ENCODE measurements at places on chromosomes 4 and X.
A peak's percentile ranks its signal among the peaks of the same experiment; 100 is the strongest.

- peaks cover 8% of the 10 kb centered on the region for H3K27me3 ChIP-seq
- H3K4me1 ChIP-seq: no peaks in the 10 kb centered on the region
- no peak for DNase-seq
- no peak overlapping the region for H3K27ac ChIP-seq
- no peaks in the 10 kb centered on the region for H3K36me3 ChIP-seq
- H3K4me3 ChIP-seq: no peak overlapping the region
These were observed 247.5 kb downstream of the CRLF2 start for GRCh38 chrX:964831-965416.

GRCh38 chr4:55303760-55304165 lies 42.3 kb upstream of the SRD5A3 start:
- H3K4me1 ChIP-seq: no peaks in the 10 kb centered on the region
- DNase-seq: no peak
- H3K36me3 ChIP-seq: no peaks in the 10 kb centered on the region
- H3K27me3 ChIP-seq: no peaks in the 10 kb centered on the region
- H3K4me3 ChIP-seq: no peak overlapping the region

GRCh38 chrX:153708415-153708814 lies 15.8 kb downstream of the BCAP31 start:
- H3K4me3 ChIP-seq: no peak overlapping the region
- H3K4me1 ChIP-seq: peaks cover 4% of the 10 kb centered on the region
- peaks cover 17% of the 10 kb centered on the region for H3K36me3 ChIP-seq
- no peak overlapping the region for H3K27ac ChIP-seq
- no peaks in the 10 kb centered on the region for H3K27me3 ChIP-seq

DNA sequence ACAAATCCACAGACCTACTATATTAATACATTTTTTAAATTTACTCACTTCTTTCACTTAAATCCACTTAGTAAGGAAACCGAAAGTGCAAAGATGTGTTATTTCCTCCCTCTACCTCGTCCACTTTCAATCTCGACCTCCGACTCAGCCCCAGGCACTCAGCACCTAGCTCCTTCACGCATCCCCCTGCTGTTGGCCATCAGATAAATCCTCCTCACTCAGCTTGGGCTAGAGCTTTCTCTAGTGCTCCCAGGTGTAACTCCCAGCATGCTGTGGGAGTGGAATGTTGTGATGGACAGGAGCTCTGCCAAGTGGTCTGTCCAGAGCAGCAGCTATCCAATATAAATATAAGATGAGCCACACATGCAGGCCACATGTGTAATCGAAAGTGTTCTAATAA lies 26.7 kb upstream of the TEC start:
- H3K36me3 ChIP-seq: no peaks in the 10 kb centered on the region
- no peaks in the 10 kb centered on the region for H3K27me3 ChIP-seq
- H3K4me3 ChIP-seq: no peak overlapping the region
- no peaks in the 10 kb centered on the region for H3K4me1 ChIP-seq
- H3K27ac ChIP-seq: no peak overlapping the region

- H3K27me3 ChIP-seq: no peaks in the 10 kb centered on the region
- no peaks in the 10 kb centered on the region for H3K36me3 ChIP-seq
- DNase-seq: no peak
- no peak overlapping the region for H3K27ac ChIP-seq
- no peak overlapping the region for H3K4me3 ChIP-seq
These were observed 5.0 kb upstream of the NSD2 start for GRCh38 chr4:1866189-1866661.

GRCh38 chrX:154021131-154021611 lies 1.5 kb upstream of the IRAK1 start:
- H3K27me3 ChIP-seq: peaks cover 30% of the 10 kb centered on the region
- no peak overlapping the region for H3K4me3 ChIP-seq
- peaks cover 39% of the 10 kb centered on the region for H3K4me1 ChIP-seq
- H3K27ac ChIP-seq: no peak overlapping the region

- H3K27ac ChIP-seq: no peak overlapping the region
- DNase-seq: no peak
- H3K4me1 ChIP-seq: no peaks in the 10 kb centered on the region
- no peaks in the 10 kb centered on the region for H3K36me3 ChIP-seq
- no peaks in the 10 kb centered on the region for H3K27me3 ChIP-seq
These were observed 88.5 kb downstream of the FRAS1 start for GRCh38 chr4:78145622-78146021.

DNA sequence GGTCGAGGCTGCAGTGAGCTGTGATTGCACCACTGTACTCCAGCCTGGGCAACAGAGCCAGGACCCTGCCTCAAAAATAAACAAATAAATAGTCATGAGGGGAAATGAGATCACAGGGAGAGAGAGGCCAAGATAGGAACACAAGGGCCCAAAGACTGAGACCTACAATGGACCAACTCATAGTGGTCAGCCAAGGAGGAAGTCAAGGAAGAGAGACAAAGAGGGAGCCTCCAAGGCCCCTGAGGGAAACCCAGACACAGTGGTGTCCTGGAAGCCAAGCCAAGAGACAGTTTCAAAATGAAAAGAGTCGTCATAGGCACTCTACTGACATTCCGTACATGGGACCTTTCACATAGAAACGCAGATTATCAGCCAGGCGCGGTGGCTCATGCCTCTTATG lies 153.3 kb downstream of the BCOR start:
- H3K36me3 ChIP-seq: no peaks in the 10 kb centered on the region
- no peak overlapping the region for H3K4me3 ChIP-seq
- no peaks in the 10 kb centered on the region for H3K27me3 ChIP-seq
- H3K27ac ChIP-seq: no peak overlapping the region
- peaks cover 14% of the 10 kb centered on the region for H3K4me1 ChIP-seq
- no peak for DNase-seq

GRCh38 chr4:78747475-78747922 lies 28.7 kb upstream of the BMP2K start:
- no peaks in the 10 kb centered on the region for H3K36me3 ChIP-seq
- no peak for DNase-seq
- H3K27me3 ChIP-seq: no peaks in the 10 kb centered on the region
- no peak overlapping the region for H3K4me3 ChIP-seq
- H3K4me1 ChIP-seq: peaks cover 13% of the 10 kb centered on the region
- no peak overlapping the region for H3K27ac ChIP-seq

DNA sequence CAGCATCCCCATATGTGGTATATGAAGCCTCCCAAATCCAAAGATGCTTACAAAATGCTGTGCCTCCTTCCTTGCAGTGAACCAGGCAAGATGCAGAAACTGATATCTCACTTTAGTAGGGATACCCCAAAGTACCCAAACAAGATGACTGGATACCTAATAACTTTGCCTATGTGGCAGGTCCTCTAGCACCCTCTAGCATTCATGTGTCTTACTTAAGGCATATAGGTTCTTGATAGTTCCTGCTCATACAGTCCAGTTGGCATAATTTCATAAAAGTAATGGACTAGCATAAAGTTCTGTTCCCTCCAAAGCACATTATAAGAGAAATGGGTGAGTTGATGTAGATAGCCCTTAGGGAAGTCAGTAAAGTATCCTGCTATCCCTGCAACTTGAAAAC lies 36.8 kb upstream of the SPP1 start:
- H3K36me3 ChIP-seq: no peaks in the 10 kb centered on the region
- no peak for DNase-seq
- H3K4me1 ChIP-seq: no peaks in the 10 kb centered on the region
- H3K27me3 ChIP-seq: no peaks in the 10 kb centered on the region

GRCh38 chr4:96063639-96064038 lies 223.7 kb downstream of the PDHA2 start:
- no peak overlapping the region for H3K27ac ChIP-seq
- H3K4me3 ChIP-seq: no peak overlapping the region
- H3K4me1 ChIP-seq: peaks cover 4% of the 10 kb centered on the region
- H3K36me3 ChIP-seq: no peaks in the 10 kb centered on the region
- peak; percentile 30 for DNase-seq
